MM.1S (cell line): ENCODE measurements at places on chromosomes 4 and X.
A peak's percentile ranks its signal among the peaks of the same experiment; 100 is the strongest.

- no peak for DNase-seq
These were observed 310.0 kb downstream of the PDHA2 start for GRCh38 chr4:96149894-96150293.

DNA sequence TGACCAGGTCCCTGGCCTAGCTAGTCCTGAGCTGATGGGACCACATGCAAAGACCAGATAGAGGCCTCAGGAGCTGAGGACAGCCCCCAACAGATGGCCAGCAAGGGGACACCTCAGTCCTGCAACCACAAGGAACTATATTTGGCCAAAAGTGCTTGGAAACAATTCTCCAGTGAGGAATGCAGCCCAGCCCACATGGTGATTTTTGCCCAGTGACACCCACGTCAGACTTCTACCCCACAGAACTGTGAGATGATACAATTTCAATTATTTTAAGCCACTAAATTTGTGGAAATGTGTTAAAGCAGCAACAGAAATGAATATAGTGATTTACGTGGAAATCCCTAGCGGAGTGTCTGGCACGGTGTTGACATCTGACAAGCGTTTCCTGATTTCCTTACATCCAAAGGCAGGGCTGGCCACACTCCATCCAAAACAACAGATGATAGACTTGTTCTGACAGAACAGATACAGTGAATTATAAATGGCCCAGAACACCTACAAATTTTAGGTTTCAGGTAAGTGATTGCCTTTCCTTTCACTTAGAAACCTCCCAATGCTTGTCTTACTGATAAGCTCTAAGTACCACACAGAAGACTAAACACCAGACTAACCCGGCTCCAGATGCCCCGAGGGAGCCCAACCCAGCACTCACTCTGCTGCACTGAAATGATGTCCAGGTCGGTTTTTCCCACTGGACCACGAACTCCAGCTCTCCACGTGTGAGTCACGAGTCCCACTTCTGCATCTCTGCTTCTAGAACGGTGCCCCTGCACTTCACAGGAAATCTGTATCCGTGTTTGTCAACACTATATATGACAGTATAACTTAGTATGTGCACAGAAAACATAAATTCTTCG, 5.8 kb downstream of the AFAP1 start:
- DNase-seq: no peak

DNA sequence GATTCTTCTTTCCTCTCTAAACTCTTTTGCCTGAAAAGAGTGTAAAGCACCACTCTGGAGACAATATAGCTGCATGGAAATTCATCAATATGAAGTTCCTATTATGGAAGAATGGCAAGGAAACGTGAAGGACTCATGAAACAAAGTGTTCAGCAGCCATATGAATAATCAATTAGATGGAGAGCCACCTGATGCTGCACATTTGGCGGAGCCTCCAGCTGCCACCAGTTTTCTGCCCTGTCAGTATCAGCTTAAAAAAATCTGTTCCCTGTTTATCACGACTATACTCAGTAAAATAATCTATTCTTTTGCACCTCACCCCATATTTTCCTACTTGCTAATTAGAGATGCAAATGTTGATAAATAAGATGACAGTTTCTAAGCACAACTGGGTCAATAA, 276.0 kb downstream of the UNC5C start:
- DNase-seq: no peak

GRCh38 chr4:2255501-2256155, 6.3 kb downstream of the MXD4 start:
- DNase-seq: no peak

GRCh38 chr4:44632089-44632488, 19.3 kb downstream of the YIPF7 start:
- DNase-seq: no peak

DNA sequence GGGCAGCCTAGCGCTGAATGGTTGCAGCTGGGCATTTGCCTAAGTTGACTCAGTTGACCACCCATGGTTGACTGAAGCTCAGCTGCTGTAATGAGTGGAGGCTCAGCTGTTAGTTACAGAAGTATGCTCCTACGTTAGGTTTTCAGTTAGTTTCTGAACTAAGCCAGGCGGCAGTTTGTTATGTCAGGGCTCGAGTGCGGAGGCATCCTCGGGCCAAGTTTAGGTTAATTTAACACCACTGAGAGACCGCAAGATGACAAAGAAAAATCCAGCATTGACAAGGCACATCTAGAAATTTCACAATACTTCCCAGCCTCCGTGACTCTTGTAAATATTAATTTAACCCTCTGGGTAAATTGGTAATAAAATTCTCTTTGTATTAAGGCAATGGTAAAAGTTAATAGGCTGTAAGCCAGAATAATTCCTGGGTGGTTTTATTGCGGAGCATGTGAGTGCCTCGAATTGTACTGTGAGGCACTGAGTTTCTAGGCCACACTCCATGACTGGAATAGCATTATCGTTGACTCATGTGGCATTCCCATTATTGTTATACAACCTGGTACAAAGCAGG, 33.1 kb upstream of the CDKN2AIP start:
- no peak for DNase-seq

GRCh38 chrX:33156152-33156726, 55.1 kb downstream of the DMD start:
- DNase-seq: no peak

GRCh38 chrX:45351478-45351877, 150.8 kb upstream of the DIPK2B start:
- DNase-seq: no peak

- peak; percentile 70 for DNase-seq
These were observed 4.4 kb upstream of the CXorf38 start for GRCh38 chrX:40651620-40652223.

DNA sequence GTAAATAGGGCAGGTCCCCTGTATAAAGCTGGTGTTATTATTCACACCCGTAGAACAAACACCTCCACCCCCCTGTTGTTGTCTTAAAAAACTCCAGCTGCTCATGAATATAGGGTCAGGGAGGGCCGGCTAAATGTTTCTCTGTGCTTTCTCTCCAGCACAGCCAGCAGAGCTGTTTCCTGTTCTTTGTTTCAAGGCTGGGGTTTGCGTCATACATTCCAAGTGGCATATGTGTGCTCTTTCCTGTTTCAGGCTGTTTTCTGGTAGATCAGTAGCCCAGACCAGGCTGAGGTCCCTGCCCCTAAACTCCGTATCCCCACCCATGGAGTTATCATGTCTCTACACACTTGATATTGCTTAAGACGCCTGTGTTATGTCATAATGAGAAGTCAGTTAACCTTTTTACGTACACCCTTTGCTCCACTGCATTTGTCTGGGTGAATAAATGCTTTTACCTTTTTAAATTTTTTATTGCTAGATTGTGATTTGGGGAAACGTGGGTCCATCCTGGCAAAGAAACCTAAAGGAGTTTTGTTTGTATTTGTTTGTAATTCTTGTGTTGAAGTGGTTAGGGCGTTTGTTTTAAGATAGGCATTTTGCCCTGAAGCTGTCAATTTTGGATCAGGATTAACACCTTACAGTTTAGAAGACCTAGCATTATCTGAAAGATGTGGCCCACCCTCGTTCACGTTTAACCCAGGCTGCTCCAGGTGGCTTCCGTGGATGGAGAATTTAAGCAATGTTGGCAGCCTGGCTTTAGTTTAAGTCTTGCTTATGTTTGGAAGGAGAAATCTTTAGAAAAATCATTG, 3.3 kb downstream of the KLF3 start:
- peak; percentile 90 for DNase-seq

- DNase-seq: no peak
These were observed 127.9 kb downstream of the KLHL8 start for GRCh38 chr4:87092389-87093141.

DNA sequence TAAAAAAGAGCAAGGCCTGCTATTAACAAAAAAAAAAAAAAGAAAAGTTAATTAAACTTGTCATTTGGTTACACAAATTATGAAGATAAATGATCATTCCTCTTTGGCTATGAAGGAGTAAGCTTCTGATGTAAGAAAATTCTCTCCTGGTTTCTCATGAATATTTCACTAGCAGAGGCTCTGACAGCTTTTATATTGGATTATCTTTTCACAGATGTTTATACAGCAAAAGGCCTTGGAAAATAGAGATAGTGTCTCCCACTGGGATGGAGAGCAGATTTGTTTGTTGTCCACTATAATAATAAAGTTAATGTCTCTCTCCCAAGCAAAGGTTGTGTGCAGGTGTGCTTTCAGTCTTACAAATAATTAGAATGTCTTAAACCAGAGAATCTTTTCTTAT, 40.7 kb upstream of the PDGFC start:
- DNase-seq: no peak

GRCh38 chrX:65241059-65241721, 264.9 kb upstream of the ZC4H2 start:
- no peak for DNase-seq

DNA sequence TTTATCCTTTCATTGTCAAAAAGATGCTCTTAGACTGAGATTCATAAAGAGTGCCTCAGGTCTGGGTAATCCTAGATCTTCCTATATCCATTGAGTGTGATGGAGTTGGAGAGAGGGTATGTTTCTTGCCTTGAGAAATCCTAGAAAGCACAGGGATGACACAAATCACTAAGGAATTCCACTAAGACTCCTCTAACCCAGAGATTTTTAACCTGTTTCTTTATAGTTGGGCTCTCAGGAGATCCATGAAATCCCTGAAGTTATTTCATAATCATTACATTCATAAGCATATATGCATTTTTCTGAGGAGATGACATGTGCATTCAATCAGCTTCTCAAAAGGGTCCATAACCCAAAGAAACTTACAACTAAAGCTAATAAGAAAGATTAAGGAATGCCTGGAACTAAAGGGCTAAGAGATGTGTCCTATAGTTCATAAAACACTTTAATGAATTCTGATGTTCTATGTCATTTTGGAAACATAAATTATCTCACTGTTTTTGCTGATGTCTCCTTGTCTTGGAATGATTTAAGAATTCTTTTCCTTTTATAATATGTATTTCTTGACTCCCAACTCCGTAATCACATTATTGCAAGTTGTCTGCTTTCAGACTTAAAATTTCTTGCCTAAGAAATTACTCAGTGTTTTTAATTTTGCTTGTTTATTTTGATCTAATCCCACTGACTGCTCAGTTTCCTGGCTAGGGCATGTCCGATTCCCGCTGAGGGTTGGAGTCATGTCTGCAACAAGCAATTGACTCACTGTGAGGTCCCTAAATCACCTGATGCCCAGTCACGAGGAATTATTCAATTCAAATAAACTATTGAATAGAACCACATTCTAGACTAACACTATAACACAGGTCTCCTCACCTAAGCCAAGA, 2.8 kb upstream of the AMTN start:
- no peak for DNase-seq

DNA sequence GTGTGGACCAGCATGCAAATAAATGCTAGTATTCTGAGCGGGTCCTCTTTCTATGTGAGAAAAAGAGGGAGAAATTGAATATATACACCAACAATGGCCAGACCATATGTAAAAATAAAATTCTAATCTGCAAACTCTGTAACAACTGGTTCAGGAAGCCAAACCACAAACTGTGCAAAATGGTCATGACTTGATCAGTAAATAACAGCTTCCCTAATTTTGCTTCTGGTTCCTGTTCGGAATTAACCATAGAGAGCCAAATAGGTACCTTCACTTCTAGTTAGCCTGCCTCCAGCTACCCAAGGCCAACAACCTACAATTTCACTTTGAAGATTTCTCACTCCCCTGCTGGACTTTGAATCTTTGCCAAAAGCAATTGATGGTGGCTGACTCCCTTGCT, 1313.2 kb downstream of the ADGRL3 start:
- no peak for DNase-seq

DNA sequence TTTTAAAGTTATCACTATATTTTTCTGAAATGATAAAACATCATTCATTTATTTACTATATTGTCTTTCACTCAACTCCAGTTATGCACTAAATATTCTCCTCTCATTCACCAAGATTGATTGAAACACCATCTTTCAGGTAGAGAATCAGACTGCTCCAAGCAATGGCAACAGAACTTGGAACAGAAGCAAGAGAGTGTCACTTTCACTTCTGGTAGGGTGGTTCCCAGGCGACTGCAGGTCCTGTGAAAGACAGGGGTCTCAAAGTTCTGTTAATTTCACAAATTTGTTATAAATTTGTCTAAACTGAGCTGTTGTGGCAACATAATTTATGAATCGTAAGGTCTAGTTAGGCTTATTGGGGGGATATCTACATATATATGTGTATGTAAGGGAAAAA, 47.8 kb downstream of the RHOH start:
- DNase-seq: no peak

DNA sequence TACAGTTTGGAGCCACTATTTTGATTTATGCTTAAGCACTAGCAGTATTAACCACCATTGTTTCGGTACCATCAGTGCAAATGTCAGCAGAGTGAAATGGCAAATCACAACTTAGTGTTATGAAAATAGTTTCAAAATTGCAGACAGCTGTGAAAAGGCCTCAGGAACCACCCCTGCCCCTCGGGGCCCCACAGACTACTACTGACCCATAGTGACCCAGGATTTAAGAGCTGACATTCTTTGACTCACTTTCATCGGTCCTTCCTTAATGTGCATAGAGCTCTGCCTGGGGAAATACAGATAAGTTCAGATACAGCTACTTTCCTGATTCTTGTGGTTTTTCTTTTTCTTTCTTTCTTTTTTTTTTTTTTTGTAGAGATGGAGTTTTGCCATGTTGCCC, 3.3 kb upstream of the BBS7 start:
- peak; percentile 67 for DNase-seq

GRCh38 chr4:107600983-107601382, 119.1 kb downstream of the PAPSS1 start:
- no peak for DNase-seq

DNA sequence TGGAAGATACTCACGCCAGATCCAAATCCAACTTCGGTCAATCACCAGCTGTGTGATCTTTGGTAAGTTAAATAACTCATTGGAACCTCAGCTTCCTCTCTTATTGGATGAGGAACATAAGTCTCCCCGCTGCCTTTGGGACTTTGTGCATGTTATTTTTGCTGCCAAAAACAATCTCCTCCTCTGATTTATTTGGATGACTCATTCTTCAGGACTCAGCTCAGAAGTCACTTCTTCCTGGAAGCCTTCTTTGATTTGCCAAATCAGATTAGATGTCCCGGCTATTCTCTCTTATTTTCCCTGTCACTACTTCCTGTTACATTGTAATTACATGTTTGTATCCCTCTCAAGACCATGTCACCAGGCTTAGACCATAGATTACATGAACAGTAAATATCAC, 138.0 kb upstream of the BOD1L1 start:
- DNase-seq: no peak

GRCh38 chr4:100799761-100800539, 282.1 kb upstream of the EMCN start:
- DNase-seq: peak; percentile 47

- DNase-seq: no peak
These were observed 133.1 kb downstream of the IDS start for GRCh38 chrX:149371986-149372385.

- no peak for DNase-seq
These were observed 10.8 kb upstream of the TMPRSS11B start for GRCh38 chr4:68256284-68256683.

- no peak for DNase-seq
These were observed 1.6 kb upstream of the SFRP2 start for GRCh38 chr4:153790500-153790865.

GRCh38 chr4:63492515-63492914, 916.7 kb downstream of the TECRL start:
- DNase-seq: peak; percentile 79

- no peak for DNase-seq
These were observed 109.5 kb downstream of the TAB3 start for GRCh38 chrX:30779453-30780030.

- DNase-seq: no peak
These were observed 33.2 kb upstream of the ARSD start for GRCh38 chrX:2962381-2962780.
